Activated gamma-delta T cell (primary cell): ENCODE measurements at places on chromosomes 7 and 10.
A peak's percentile ranks its signal among the peaks of the same experiment; 100 is the strongest.

GRCh38 chr7:9488555-9488954 is 1055.1 kb downstream of the NXPH1 start:
- no peak for DNase-seq

- DNase-seq = no peak
Measured at GRCh38 chr10:50506861-50507573, 116.7 kb downstream of the SGMS1 start.

- no peak for DNase-seq
Measured at GRCh38 chr10:63707254-63707910, 186.2 kb downstream of the REEP3 start.

- no peak for DNase-seq
Measured at GRCh38 chr7:105250239-105250638, 138.5 kb downstream of the SRPK2 start.

- no peak for DNase-seq
Measured at GRCh38 chr10:106078895-106079576, 1085.5 kb downstream of the SORCS1 start.

DNA sequence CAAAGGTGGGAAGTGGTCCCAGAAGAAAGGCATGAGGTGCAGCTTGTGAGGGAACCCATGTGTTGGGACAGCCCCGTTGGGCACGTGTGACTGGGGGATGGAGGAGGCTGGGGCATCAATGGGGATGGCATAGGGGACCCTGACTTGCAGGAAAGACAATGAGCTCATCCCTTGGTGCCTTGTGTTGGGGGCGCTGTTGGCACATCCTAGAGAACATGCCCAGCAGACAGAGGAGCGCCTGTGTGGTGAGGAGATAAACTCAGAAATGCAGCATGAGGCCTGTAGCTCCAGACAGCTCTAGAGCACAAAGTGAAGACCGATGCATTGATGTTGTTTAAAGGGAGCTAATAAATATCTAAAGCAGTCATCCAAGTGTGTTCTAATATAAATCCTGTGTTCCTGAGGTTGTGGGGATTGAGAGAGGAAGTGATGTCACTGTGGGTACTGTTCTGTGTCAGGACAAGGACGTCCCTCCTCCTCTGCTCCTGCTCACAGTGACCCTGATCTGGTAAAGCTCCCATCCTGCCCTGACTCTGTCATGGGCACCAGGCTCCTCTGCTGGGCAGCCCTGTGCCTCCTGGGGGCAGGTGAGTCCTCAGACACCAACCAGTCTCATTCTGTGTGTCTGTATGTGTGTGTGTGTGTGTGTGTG is 126.1 kb upstream of the PRSS58 start:
- no peak for DNase-seq

GRCh38 chr10:60575105-60575504 is 185.4 kb upstream of the ANK3 start:
- DNase-seq = no peak

GRCh38 chr7:74417419-74417971 is 36.2 kb upstream of the GTF2IRD1 start:
- no peak for DNase-seq

GRCh38 chr7:31825576-31825975 is 138.6 kb downstream of the PPP1R17 start:
- DNase-seq = no peak

DNA sequence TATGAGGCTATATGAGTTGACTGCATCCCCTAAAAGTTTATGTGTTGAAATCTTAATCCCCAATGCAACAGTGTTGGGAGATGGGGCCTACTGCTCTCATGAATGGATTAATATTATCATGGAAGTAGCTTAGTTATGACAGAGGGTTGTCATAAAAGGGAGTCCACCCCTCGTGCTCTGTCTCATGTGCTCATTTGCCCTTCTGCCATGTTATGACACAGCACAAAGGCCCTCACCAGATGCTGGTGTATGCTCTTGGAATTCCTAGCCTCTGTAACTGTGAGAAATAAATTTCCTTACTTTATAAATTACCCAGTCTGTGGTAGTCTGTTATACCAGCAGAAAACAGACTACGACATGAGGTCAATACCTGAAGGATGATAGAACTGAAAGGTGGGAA is 17.6 kb upstream of the PANK1 start:
- DNase-seq = no peak

- no peak for DNase-seq
Measured at GRCh38 chr10:35274498-35275060, 61.7 kb upstream of the CCNY start.

DNA sequence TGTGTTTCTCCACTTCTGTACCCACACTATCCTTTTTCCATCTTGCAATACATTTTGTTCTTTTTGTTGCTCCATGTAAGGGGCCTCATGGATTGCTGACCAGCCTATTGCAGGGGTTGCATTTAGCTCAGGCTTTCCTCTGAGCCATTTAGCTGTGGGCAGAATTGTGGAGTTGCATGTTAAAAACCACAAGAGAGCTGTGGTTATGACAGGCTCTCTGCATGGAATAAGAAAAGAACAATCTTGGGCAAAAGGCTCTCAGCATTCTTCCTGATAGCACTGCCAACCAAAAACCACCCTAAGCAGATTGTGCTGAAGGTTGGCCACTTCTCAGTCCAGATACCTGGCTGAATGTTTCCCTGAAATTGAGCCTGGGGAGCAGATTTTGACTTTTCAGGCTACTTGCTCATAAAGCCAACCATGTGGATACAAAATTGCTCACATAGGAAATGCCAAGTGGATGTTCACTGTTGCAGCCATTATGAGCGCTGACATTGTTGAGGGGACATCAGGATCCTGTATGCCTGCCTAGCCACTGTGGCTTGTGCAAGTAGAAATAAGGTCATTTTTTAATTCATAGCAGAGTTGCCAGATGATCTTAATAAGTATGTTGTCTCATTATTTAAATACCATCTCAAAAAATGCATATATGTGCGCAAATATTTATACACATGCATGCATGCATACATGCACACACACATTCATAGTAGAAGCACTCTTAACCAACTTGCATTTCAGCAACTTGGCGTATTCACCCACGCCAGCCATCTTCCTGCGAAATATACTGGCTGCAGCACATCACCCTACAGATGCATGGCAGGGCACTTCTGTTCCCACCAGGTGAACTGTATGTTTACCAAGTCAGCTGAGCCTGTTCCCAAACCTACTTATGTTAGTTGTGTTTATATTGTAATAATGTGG is 695.4 kb downstream of the LRMDA start:
- DNase-seq = no peak

- DNase-seq = no peak
Measured at GRCh38 chr10:49369216-49370162, 26.4 kb downstream of the DRGX start.

- peak; percentile 87 for DNase-seq
Measured at GRCh38 chr7:2844153-2845033, at the start of gene GNA12. GNA12 (minus strand) TSS chr7:2844308; CDS start chr7:2844161, 147 bp downstream.

DNA sequence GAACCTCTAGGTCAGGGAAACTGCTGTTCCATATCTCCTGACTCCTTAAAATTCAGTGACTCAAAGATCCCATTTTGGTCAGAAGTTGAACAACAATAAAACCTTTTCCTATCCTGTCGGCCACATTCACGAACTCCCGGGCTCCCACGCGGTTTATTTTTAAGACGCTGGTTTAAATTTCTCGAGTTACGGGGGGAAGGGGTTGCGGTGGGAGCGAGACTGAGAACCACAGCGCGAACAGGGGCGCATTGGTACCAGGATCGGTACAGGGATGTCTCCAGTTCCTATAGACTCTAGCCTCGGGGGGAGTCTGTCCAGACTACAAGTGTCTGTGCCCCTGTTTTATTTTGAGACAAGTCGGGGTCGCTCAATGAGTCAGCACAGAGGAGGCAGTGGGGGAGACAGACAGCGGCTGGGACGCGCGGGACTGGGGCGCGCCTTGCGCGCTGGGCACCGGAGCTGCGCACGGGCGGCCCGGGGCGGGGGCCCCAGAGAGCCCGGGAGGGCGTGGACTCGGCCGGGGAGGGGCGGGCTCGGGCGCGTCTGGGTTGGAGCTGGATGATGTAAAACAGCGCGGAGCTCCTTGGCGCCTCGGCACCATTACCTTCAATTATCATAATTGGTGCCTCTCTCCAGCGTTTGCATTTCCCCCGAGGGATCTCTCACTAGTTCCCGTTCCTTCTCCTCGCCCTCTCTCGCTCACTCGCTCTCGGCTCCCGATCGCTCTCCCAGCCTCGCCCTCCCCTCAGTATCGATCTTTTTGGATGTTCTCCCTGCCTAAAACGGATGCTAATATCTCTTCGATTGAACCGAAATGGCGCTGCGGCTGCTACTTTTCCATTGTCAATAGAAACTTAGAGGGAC is 8.7 kb upstream of the BAMBI start:
- peak; percentile 16 for DNase-seq

DNA sequence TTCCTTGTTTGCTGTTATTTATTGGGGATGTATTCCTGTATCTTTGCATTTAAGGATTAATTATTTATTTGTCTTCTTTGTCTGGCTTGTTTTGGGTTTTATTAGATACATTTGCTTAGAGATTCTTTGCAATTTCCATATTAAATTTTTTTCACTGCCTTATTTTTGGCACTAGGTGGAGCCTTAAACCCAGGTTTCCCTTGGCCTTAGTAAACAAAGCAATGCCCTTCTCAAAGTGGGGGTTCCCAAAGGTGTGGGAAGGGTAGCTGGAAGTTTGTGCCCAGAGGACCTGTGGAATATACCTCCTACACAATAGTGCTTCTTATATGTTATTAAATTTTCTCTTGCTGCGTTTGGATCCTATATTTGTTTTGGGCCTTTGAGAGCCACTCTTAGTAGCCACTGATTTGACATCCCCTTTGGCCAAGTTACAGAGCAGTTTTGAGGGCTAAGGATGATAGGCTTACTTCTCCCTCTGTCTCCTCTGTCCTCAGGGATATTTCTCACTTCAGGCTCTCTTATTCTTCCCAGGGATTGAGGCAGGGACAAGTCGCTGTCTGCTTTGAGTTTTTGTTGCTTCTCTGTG is 162.3 kb downstream of the ITGB1 start:
- no peak for DNase-seq

DNA sequence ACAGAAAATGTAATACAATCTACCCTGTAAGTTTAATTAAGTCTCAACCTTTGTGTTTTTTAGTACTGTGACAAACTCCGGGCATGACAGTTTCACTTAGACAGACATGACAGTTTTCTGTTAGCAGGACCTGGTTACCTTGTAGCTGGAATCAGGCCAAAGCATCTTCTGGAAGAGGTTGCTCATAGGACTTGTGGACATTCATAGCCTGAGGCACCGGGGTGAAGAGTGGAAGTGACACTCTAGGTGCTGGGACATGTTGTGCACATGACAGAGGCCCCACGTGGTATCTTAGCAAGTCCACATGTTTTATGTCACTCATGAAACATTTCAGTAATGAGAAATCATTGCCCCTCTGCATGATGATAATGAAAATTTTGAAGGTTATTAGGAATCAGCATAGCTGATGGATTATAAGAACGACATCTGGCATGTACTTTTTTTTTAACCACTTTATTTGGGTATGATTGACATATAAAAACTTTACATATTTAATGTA is 441.4 kb downstream of the CNTNAP2 start:
- no peak for DNase-seq

DNA sequence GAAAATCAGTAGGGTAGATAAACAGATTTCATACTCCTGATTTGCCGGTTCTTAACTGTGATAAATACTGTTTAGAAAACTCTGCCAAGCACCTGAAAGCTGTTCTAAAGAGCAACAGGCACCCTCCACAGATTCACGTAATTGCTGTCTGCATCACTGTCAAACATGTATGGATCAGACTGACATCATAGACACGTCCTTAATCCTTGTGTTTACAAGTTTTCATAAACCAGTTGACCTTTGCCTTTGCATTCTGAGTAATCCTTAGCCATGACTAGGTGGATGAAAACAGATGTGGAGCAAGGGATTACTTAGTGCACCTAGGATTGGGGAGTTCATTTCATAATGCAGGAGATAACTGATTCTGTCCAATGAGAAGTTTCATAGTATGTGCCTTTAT is 41.6 kb downstream of the SLC39A12 start:
- DNase-seq = no peak

DNA sequence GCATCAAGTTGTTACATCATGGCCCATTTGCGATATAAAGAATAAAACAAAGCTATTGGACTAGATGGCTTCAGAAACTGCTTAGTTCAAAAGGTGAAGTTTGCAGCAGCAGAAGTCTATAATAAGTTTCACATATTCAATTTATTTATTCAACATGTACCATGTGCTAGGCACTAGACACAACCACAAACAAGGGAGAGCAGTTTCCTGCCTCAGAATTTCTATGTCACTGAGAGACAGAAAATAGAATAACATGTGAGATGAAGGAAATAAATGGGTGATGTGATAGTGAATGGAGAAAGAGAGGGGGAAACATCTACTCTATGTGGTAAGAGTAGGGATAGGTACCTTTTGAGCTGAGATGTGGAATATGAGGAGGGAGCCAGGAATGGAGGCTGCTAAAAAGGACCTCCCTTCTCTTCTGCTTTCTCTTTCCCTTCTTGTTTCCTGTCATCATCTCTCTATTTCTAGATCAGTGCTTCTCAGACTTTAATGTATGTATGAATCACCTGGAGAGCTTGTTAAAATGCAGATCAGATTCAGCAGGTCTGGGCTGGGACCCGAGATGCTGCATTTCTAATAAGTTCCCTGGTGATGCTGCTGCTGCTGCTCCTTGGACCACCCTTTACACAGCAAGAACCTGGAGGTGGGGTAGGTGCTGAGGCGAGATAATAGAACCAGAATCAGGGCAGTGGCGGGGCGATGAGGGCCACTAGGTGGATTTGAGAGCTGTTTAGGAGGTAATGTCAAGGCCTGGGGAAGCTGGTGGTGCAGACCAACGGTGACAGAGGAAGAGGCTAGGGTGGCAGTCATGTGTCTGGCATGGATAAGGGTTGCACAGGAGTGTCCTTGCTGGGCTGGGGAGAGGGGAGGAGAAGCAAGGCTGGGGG is 13.7 kb upstream of the INMT start:
- no peak for DNase-seq

- no peak for DNase-seq
Measured at GRCh38 chr10:74823791-74824183, 2.6 kb upstream of the KAT6B start.

DNA sequence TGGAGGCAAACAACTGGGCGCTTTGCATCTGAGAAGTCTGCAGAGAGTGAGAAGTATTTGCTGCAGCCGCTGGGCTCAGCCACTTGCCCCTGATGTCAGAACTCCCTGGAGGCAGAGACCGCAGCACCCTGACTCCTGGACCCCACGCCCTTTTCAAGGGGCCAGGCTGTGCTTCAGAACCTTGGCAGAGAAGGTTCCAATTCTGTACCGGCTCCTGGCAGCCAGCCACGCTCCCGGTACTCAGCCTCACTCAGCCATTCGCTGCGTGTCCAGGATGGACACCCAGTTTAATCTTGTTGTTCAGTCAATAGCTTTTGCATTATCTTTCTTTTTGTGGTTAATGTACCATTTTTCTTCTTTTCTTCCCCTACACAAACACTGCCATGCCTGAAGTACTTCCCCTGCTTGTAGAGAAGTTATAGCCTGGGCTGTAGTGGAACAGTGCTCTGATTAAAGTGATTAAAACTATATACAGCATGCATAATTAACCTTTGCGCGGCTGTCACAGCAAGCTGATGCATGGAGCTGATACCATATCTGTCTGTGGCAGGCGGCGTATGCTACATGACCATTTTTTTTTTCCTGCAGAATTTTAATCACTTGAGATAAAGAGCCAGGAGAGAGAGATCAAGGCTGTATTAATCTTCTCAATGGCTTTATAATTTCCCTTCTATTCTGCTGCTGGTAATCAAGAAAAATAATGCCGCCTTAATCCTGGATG is 578.5 kb downstream of the SDK1 start:
- no peak for DNase-seq

GRCh38 chr10:73073627-73074026 is 23.0 kb downstream of the P4HA1 start:
- no peak for DNase-seq

GRCh38 chr10:130016993-130017630 is 53.0 kb upstream of the EBF3 start:
- DNase-seq = no peak
